ENCODE measurements at places on chromosomes 11 and 22. TPM values are rescaled to one million over a fixed set of nuclear protein-coding genes. Genes with fewer than 3 reads are reported as not detected.
A peak's percentile ranks its signal among the peaks of the same experiment; 100 is the strongest.

Gene HYOU1
- 98.4 TPM for total RNA-seq

DNA sequence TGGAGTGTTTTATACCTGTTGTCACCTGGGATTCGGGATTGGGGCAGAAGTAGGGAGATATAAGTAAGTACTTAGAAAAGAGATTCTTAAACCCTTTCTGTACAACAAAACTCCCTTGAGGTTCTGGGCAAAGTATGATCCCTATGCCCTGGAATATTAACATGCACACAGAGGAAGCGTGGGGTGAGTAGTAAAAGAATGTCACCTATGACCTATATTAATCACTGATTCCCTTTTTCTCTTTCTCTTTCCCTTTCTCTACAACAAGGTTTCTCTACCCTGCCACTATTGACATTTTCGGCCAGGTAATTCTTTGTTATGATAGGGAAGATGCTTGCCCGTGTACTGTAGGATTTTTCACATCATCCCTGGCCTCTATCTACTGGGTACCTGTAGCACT lies 209.7 kb upstream of the PLET1 start:
- no peak overlapping the region for H3K27ac ChIP-seq
- no peaks in the 10 kb centered on the region for H3K36me3 ChIP-seq
- H3K27me3 ChIP-seq = no peaks in the 10 kb centered on the region
- no peak for DNase-seq
- no peak overlapping the region for H3K4me3 ChIP-seq

DNA sequence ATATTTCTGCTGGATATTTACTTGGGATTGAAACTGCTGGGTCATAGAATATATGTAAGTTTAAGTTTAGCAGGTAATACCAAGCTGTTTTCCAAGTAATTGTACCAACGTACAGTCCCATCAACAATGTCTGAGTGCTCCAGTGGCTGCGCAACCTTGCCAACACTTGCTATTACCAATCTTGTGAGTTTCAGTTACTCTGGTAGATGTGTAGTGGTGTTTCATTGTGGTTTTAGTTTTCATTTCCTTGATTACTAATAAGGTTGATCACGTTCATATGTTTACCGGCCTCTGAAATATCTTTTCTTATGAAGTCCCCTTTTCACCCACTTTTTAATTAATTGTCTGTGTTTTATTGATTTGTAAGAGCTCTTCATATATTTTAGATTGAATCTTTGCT lies 370.6 kb upstream of the CADM1 start:
- no peaks in the 10 kb centered on the region for H3K36me3 ChIP-seq
- no peak overlapping the region for H3K27ac ChIP-seq
- no peak overlapping the region for H3K4me3 ChIP-seq
- no peaks in the 10 kb centered on the region for H3K4me1 ChIP-seq
- H3K27me3 ChIP-seq = no peaks in the 10 kb centered on the region

DNA sequence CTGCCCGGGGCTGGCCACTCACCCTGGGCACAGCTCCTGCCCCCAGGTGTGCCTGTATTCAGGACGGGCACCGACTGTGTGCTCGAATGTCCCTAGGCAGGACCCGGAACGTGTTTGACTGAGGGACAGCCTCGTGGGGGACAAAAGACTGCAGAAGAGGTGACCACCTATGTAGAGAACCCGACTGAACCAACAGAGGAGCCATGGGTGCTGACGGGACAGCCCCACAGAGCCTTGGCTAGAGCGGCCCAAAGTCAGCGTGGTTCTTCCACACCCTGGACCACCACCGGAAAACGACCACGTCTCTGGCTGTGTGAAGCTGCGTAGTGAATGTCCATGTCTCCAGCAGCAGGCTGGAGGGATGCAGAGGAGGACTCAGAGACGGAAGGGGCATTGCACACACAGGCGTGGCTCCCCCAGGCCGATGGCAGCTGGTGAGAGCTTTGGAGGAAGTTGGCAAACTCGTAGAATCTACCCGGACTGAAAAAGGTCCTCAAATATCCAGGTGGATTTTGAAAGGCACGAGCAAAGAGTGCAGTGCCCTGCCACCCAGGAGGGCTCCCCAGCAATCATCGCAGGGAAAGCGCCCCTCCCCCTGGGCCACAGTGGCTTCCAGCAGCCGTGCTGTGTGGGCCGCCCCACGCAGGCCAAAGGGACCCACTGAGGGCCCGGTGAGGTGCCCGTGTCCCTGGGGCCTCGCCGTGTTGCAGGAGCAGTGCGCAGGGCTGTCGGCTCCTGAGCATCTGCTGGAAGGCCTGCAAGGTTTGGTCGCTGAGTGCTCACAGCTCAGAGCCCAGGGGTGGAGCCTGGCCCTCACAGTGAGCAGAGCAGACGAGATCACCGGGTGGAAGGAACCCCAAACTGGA lies 17.5 kb upstream of the MUC5B start:
- H3K4me3 ChIP-seq = no peak overlapping the region
- no peaks in the 10 kb centered on the region for H3K27me3 ChIP-seq
- H3K27ac ChIP-seq = no peak overlapping the region
- no peak for DNase-seq

DNA sequence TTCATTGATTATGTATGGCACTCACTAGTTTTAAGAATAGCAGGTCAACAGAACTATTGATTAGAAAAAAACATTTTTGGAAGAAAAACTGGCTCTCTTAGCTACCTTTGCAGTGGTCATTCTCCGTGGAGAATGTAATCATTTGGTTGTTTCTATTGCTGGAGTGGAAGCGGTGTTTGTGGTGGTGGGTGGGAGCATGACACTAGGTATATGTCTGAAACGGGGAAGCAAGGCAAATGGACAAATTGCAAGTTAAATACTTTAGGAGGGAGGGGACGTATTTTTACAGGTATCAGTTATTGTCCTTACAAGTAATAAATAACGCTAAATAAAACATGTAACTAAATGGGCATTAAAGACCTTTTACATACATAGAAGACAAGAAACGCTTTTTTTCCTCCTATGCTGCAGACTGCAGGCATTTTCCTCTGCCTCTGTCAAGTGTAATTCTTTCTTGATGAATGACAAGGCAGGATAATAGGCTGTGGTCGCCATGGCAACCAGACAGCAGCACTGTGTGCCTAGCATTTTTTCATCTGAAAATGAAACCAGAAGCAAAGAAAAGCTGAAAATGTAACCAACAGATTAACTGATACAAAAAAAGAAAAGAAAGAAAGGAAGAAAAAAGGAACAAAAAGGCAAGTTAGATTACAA lies 46.2 kb downstream of the BLID start:
- no peaks in the 10 kb centered on the region for H3K36me3 ChIP-seq
- no peak overlapping the region for H3K4me3 ChIP-seq
- H3K27me3 ChIP-seq = no peaks in the 10 kb centered on the region
- no peak overlapping the region for H3K27ac ChIP-seq
- DNase-seq = peak; percentile 94

DNA sequence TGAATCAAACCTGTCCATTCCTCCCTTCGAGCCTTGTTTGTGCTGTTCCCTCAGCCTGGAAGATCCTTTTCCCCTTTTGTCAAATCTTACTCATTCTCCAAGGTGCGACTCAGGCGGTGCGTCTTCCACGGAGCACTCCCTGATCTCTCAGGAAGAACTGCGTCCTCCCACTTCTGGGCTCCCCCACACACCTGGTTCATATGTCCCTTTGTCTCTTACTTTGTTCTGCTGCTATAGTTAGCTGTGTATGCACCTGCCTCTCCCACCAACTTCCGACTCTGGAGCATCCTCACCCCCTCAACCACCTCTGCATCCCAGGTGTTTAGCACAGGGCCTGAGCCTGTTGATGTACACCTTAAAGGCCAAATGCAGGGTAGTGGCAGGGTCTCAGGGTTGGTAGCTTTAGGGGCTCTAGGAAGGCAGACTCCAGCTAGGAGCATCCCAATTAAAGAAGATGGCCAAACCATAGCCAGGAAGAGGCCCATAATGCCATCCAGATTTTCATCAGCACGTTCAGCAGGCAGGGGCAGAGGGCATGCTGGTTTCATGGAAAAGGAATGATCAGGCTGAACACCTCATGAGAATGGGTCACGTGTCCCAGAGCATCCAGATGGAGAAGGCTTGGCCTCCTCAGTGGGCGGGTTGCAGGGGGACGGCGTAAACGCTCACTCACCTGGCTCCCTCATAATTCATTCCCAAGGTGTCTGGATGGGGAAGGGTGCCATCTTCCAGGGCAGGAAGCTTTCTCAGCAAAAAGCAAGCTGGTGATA lies 20.1 kb downstream of the PTPN5 start:
- H3K36me3 ChIP-seq = no peaks in the 10 kb centered on the region
- no peaks in the 10 kb centered on the region for H3K27me3 ChIP-seq
- no peaks in the 10 kb centered on the region for H3K4me1 ChIP-seq
- H3K27ac ChIP-seq = no peak overlapping the region
- H3K4me3 ChIP-seq = no peak overlapping the region

GRCh38 chr11:12088047-12088481 lies 22.3 kb upstream of the MICAL2 start:
- H3K4me3 ChIP-seq = peak overlapping the region; percentile 46
- H3K4me1 ChIP-seq = peaks cover 66% of the 10 kb centered on the region
- no peaks in the 10 kb centered on the region for H3K36me3 ChIP-seq

GRCh38 chr11:114273071-114273470 lies 23.1 kb upstream of the NNMT start:
- H3K27ac ChIP-seq = no peak overlapping the region
- no peaks in the 10 kb centered on the region for H3K27me3 ChIP-seq
- no peak for DNase-seq
- no peak overlapping the region for H3K4me3 ChIP-seq
- no peaks in the 10 kb centered on the region for H3K4me1 ChIP-seq
